ENCODE measurements at places on chromosomes 12 and 14. TPM values are rescaled to one million over a fixed set of nuclear protein-coding genes. Genes with fewer than 3 reads are reported as not detected.
A peak's percentile ranks its signal among the peaks of the same experiment; 100 is the strongest.

DNA sequence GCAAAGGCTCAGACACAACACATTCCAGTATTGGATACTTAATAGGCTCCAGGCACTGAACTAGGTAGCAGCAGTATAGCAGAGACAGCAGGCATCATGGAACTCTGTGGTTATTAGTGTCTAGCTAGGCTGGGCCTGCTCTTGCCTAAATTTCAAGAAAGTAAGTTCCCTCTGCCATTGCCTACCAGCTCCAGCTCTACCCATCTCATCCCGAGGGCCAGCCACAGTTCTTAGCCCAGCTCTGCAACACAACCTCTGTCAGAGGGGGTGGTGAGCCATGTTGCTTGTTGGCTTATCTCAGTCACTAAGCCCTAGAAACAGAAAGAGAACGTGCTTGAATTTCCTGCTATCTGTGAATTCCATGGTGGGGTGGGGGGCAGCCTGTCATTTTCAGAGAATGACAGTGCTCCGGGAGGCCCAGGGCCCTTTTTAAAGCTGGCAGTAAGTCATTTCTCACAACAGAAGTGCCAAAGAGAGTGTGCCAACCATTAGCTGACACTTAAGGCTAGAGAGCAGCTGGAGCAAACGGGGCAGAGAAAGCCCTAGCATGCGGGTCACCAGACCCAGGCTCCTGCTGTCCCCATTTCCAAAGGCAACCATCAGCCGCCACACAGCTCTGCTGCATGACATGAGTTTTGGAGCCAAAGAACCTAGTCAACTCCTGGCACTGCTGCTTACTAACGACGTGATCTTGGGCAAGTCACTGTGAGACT lies 105.9 kb downstream of the PRMT8 start:
- DNase-seq, result peak; percentile 15

The LRFN5 gene
- 0.55 TPM for polyA plus RNA-seq

DNA sequence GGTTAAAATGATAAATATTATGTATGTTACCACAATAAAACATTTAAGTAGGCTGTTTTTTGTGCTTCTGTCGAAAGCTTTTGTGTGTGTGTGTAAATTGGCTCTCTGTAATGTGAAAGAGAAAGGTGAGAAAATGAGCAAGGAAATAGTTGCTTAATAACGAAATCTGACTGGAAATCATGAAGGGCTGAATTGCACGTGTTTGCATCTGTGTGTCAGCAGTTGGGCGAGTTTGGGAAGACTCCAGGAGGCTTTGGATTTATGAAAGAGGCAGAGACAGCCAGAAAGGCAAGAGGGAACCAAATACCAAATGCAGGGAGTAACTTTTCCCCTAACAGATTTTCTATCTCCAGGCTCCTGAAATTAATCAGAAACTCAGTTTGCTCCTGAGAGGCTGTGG lies 47.2 kb upstream of the PLEKHG3 start:
- peak; percentile 95 for DNase-seq

The PZP gene
- polyA plus RNA-seq, result not detected

DNA sequence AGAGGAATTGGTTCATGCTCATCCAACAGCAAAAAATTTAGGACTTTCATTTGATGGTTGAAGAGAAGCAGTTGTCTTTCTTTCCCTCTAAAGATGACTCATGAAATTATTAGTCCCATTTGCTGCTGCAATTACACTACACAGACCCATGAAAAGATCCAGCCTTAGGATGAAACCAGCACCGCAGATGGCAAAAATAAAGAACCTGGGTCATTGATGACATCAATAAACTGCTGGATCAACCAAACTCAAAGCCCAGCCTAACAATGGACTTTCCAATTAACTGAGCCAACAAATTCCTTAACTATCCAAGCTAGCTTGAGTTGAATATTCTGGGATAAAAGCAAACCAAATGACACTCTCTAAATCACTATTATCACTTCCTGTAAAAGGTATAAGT lies 20.7 kb downstream of the DICER1 start:
- no peak for DNase-seq

- no peak for DNase-seq
These were observed 52.5 kb downstream of the C12orf75 start for GRCh38 chr12:105382771-105383622.

GRCh38 chr14:97620066-97620465 lies 822.9 kb downstream of the VRK1 start:
- DNase-seq, result no peak

GRCh38 chr12:120200364-120200800 lies 529 bp downstream of the RPLP0 start:
- no peak for DNase-seq

- no peak for DNase-seq
These were observed 163.4 kb downstream of the RAD51B start for GRCh38 chr14:67982711-67983608.

- no peak for DNase-seq
These were observed 177.3 kb downstream of the EMP1 start for GRCh38 chr12:13373803-13374202.

- no peak for DNase-seq
These were observed 68.7 kb downstream of the DICER1 start for GRCh38 chr14:95088665-95089064.

DNA sequence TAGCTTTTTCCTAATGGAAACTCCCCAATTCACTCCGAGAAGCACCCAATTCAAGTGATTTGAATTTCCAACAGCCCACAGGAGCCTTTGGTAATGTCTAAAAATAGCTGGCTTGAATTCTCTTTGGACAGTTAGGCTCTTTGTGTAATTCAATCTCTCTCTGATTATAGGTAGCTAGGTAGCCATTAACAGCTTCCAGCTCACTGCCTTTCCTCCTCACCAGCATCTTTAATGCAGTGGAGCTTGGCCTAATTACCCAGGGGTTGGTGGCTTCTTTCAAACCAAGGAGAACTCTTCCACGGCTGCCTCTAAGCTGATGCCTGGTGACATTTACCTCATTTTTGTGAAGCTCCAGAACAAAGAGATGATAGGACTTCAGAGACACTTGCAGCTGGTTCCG lies 86.4 kb downstream of the WSCD2 start:
- no peak for DNase-seq

GRCh38 chr12:20187456-20187855 lies 180.9 kb upstream of the PDE3A start:
- DNase-seq, result no peak
